Activated CD4-positive, alpha-beta T cell treated with anti-CD3 and anti-CD28 coated beads, Interleukin-2, amount 50 U/mL, for 4 hours (primary cell): ENCODE measurements at places on chromosomes 12 and 14.
A peak's percentile ranks its signal among the peaks of the same experiment; 100 is the strongest.

DNA sequence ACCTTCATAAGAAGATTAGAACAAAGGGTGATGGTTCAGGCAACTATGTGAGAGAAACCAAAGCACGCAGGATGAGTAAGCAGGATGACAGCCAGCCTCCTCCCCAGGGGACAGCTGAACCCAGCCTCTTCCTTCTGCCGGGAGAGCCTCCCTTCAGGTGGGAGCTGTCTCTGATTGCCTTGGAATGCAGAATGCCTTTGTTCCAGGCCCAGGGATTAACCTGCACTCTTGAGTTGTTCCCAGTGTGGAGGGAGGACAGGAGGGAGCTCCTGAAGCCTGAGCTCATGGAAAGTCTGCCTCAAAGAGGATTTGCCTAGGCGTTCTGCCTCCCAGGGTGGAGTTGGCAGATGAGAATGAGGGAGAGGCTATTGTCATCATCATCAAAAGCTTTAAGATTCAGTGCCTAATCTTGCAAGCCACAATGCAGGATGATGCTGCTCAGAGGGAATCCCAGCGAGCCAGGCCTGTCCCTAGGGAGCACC, 3.6 kb upstream of the KRT6A start:
- DNase-seq, result no peak

DNA sequence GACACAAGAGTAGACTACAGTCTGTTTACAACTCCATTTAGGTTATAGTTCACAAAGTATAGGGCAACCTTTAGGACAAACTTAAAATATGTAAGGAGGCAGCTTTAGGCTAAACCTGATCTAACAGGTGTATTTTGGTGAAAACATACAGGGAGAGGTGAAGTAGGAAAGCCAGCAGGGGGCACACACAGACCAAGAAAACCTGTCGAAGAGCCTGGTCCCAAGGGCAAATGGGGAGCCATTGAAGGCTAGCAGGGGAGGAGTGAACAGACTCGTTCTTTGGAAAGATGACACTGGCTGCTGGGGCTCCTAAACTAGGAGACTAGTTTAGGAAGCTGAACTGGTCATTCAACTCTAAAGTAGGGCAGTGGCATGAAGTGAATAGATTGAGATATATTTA, 138.8 kb upstream of the WSCD2 start:
- peak; percentile 21 for DNase-seq

DNA sequence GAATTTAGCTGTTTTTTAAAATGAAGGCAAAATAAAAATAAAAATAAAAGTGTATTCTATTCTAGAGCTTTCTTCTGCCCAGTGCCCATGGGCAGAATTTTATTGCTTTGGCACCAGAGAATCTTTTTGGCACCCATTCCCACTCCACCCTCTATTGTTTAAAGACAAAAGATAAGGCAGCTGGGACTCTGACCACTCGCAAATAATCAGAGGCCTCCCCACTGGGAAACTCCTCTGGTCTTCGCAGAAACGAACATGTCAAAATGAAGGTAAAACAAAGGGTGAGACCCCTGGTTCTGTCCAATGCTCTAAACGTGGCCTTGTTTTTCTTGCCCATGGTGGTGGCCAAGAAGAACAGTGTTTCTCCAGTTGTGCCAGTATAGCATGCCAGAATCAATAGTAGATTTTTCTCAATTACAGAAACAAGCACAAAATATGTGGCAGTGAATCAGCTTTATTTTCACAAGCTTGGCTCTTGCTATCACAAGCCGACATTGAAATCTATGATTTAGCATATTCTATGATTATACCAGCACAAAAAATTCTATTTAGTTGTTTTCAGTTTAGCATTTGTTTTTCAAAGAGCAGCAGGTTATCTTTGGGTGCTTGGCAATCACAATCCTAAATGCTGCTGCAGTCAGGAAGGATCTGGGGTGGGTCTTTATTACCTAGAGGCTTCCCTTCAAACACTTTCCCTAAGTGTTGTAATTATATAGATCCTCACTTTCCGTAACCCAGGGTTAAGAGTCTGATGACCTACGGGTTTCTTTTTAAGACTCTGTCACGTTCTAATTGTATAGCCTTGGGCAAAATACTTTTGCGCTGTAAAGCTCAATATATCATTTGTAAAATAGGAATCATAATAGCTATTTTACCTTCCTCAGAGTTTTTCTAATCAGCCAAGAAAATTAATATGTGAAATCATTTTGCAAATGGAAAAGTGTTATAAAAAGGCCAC, 50.5 kb downstream of the KITLG start:
- no peak for DNase-seq

DNA sequence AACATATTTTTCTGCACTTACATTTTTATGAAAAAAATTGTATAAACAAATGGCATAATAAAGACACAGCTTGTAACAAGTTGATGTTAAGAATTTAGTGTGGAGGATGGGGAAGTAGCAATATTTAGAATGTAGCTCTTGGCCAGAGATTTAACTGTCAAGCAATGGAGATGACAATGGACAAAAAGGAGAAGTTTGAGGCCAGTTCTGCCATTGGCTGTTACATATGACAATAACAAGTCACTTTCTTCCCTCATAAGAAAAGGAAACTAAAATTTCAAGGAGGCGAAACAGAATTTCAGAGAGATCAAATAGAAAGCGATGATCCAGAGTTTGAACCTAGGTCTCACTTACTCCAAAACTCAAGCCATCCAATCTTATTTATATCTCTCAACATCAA, 122.8 kb upstream of the CCDC175 start:
- DNase-seq, result no peak

DNA sequence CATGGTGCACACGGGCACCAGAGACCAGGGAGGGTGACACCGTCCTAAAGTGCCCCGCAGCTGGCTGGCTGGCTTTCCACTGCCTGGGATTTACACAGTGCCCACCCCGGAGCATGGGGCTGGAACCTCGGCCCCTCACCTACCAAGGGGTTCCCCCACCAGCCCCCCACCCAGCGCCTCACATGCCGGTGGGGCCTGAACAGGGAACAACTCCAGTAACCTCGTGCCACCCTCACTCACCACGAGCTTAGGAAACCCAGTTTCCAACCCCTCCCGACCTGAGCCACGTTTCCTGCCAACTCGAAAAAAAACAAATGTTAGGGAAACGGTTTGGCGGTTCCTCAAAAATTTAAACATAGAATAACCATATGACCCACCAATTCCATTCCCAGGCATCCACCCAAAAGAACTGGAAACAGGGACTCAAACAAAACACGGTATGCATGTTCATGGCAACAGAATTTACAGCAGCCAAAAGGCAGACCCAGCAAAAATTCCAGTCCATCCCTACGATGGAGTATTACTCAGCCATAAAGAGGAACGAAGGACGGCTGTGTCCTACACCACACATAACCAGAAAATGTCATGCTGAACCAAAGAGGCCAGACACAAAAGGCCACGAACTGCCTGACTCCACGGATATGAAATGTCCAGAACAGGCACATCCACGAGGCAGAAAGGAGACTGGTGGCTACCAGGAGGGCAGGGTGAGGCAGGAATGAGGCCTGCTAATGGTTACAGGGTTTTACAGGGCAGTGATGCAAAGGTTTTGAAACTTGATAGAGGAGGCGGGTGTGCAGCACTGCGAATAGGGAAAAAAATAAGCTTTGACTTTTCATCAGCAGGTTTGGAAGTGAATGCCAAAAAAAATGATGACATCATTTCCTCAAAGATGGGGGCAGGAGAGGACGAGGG, 68.9 kb downstream of the NCOR2 start:
- no peak for DNase-seq

GRCh38 chr12:57236925-57237595, 7.5 kb downstream of the SHMT2 start:
- DNase-seq, result no peak

- peak; percentile 10 for DNase-seq
Observed at GRCh38 chr12:43832463-43833168, 3.3 kb upstream of the TMEM117 start.

- DNase-seq, result no peak
Observed at GRCh38 chr12:131600160-131600532, 110.7 kb upstream of the SFSWAP start.

GRCh38 chr12:77384941-77385340, 319.6 kb upstream of the E2F7 start:
- DNase-seq, result no peak

GRCh38 chr12:3333583-3333982, 157.4 kb upstream of the PRMT8 start:
- no peak for DNase-seq

GRCh38 chr12:20701106-20701505, 6.0 kb downstream of the SLCO1C1 start:
- DNase-seq, result no peak

DNA sequence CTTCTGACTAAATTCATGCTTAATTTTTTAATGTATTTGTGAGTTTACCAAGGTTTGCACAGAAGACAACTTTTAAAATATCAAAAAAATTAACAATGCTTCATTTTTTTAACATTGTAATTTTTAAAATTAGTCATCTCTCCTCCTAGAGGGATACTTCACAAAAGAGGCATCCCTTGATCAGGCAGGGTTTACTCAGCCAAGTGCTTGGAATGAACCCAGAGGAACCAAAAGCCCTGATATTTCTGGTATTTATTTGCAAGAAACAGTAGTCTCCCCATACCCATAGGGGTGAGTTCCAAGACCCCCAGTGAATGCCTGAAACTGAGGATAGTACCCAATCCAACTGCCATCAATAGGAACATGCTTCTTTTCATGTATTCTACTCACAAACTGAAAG, 52.5 kb downstream of the GARIN6 start:
- DNase-seq, result no peak

- no peak for DNase-seq
Observed at GRCh38 chr12:19138956-19139355, 9.4 kb downstream of the PLEKHA5 start.

GRCh38 chr14:72747652-72748051, 146.2 kb downstream of the DPF3 start:
- DNase-seq, result no peak

DNA sequence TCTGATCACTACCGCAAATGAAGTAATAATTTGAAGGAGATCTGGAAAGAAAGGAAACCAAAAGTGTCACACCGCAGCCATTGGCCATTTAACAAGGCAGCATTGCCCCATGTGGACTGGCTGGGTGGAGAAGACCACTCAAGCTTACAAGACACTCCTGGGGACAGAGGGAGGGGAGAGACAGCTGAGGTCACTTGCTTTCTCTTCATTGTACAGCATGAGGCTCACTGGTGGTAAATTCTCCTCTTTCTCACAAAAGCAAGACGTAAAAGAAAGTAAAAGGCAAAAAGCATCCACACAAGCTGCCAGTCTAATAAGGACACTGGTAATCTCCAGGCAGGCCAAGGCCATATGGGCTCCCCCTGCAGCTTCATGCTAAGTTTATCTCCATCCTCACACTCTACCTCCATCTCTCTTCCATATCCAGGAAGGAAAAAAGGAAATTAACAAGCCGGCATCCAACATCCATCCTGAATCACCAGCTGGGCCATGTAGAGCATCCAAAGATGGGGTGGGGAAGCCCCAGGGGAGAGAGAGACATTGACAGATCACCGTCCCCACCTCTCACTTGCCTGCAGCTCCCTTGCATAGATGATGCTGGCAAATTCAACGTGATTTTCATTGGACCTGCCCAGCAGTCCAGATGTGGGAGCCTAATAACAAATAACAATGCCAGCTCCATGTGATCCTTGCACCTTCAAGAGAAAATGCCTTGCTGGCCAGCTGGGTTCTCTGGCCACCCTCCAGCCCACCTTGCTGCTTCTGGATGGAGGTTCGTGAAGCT, 100.6 kb downstream of the DPF3 start:
- no peak for DNase-seq

- no peak for DNase-seq
Observed at GRCh38 chr14:42734041-42734440, 1127.4 kb downstream of the LRFN5 start.

DNA sequence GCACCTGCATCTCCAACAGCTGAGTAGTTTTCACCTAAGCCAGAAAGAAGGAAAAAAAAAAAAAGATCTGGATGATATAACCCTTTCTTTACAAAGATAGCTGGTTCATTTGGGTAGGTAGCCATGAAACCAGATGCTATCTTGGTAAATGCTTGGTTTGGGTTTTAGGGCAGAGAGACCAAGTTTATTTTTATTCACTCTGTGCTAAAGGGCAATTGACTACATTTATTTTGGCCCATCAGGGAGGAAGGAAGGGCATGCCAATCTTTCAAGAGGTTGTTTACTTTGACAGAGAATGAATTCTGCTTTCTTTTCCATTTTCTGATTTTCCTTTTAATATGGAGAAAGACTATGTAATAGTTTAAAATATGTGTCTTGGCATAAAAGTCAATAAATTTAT, 91.0 kb downstream of the NTN4 start:
- no peak for DNase-seq

DNA sequence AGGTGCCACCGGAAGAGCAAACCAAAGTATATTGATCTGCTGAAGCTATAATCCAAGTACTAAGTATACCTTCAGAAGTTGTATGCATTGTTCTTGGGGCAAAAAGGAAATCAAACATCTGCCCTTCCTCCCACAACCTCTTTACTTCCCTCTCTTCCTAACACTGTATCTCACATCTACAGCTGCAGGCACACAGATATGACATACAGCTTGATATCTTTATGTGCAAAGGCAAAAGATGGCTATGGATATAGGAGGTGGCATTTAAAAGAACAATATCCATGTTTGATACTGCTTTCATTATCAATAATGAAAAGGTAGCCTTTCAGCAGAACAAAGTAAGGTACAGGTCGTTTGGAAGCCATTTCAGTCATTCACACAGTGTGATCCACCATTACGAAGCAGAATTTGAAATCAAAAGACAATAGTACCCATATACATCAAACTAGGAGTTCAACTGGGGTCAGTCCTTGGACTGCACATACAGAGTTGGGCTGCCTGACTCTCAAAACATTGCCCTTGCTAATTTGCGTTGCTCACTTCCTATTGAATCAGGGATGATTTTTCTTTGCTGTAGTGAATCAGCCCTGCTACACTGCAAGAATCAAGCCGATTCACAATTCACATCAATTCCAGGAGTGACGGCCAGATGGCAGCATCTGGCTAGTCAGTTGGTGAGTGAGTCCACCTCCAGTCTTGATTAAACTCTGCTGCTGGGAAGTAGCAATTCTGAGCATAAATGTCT, 8.9 kb downstream of the ANG start:
- peak; percentile 50 for DNase-seq

DNA sequence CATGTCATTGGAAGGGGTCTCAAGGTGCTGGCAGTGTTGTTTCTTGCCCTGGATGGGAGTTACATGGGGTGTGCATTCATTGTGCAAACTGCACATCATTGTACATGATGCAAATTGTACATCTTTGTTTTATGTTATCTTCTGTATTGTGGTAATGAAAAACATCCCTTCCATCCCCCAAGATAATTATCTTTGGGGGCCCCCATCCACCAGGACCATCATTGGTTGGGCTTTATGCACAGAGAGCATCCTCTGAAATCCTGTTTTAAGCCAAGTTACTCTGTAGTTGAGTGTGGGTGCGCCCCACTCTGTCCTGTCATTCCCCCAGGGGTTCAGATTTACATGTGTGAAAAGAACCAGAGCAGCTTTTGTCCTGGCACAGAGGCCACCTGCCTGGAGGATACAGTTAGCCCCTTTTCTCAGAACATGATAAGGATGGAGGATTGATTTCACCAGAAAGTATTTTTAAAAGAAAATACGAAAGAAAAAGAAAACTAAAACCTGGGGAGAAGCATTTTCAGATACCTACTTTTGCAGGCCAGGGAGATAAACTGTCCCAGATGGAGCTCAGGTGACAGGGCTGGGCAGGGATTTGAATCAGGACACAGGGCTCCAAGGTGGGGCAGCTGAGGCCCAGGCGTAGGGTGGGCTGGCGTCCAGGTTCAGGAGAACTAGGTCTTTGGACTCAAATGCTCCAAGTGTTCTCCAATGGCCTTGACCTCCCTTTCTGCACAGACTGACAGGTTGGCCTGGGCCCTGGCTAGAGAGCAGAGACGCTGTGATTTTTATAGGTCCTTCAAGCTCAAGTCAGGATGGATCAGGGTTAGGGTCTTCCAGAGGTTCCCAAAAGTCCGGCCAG, 17.2 kb downstream of the WSCD2 start:
- DNase-seq, result no peak

- no peak for DNase-seq
Observed at GRCh38 chr12:130254461-130255276, 83.0 kb upstream of the PIWIL1 start.
